Effector CD4-positive, alpha-beta T cell (primary cell): ENCODE measurements at places on chromosomes 4 and X.

DNA sequence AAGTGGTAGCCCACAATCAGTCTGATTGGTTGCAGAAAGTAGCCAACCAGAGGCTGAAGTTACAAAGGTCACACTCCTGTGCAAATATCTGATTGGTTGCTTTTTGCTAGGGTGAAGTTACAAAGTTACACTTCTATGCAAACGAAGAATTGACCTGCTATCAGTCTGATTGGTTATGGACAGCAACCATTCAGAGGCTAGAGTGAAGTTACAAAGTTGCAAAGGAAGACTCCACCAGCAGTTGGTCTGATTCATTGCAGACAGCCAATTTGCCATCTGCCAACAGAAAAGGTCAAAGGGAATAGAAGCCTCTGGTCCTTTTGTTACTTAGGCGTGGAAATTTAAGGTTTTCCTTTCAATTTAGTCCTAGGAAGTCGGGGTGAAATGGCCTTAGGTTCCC is 377.7 kb downstream of the PRDM5 start:
- DNase-seq, result no peak

GRCh38 chr4:164701665-164702064 is 52.3 kb upstream of the SMIM31 start:
- no peak for DNase-seq

GRCh38 chr4:20196476-20196875 is 55.2 kb upstream of the SLIT2 start:
- no peak for DNase-seq

GRCh38 chrX:57587607-57588006 is 4.2 kb upstream of the ZXDB start:
- DNase-seq, result no peak

DNA sequence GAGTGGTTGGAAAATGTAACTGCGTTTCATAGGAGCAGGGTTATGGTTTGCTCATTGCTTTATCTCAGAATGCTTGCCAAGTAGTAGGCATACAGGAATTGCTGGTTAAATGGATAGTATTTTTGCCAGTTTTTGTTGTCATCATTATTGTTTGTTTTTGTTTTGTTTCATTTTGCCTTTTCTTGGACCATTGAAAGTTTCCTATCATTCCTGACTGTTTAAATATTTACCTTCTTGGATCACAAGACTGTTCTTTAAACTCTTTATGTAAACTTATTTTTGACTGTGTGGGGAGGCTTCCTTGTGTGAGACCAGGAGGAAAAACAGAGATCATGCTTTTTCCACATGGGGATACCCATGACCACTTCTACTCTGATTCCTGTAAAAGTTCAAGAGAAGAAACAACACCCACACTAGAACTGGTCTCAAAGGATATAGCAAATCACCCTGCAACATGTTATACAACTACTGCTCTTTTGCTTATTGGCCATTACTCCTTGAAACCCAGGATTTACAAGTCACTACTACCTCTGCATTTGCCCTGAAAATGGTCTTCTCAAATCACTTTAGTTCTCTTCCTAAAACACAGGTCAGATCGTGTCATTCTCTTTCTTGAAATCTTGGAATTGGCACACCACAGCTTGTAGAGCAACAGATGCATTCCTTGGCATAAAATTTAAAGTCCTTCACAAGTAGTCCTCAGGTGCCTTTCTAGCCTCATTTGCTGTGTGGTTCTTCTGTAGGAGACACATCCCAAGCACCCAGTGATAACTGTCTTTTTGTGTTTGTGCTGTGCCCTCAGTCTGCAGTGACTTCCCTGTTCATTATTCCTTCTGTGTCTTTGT is 51.3 kb downstream of the FNIP2 start:
- no peak for DNase-seq

GRCh38 chr4:142940425-142941330 is 94.6 kb upstream of the INPP4B start:
- DNase-seq, result no peak

DNA sequence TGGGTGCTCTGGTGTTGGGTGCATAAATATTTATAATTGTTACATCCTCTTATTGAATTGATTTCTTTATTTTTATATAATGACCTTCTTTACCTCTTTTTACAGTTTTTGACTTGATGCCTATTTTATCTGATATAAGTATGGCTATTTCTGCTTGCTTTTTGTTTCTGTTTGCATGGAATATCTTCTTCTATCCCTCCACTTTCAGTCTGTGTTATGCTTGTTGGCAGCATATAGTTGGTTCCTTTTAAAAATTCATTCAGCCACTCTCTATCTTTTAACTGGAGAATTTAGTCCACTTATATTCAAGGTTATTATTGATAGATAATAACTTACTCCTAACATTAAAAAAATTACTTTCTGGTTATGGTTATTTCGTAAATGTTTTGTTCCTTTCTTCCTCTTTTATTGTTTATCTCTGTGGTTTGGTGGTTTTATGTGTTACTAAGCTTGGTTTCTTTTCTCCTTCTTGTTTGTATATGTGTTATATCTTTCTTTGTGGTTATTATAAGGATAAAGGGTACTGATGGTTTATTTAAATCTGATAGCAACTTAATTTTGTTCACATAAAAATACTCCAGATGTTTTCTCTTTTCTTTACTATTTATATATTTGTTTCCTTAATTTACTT is 69.5 kb downstream of the IL15 start:
- DNase-seq, result no peak

DNA sequence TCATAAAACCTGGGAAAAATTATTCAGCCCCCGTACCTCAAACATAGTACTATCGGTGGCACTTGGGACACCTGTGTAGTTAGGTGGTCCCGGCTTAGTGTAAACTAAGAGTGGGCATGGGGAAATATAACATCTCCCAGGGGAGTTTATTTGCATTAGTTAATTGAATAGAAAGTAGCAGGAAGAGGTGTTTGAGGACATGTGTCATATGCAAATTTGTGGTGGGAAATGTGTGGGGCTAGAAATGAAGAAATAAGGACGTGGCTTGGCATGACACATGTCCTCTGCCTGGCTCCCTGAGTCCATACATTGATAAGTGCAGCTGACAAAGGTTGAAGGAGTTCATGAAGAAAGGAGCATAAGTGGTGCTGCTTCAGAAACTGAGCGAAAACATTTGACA is 483.6 kb downstream of the SH2D1A start:
- DNase-seq, result no peak

DNA sequence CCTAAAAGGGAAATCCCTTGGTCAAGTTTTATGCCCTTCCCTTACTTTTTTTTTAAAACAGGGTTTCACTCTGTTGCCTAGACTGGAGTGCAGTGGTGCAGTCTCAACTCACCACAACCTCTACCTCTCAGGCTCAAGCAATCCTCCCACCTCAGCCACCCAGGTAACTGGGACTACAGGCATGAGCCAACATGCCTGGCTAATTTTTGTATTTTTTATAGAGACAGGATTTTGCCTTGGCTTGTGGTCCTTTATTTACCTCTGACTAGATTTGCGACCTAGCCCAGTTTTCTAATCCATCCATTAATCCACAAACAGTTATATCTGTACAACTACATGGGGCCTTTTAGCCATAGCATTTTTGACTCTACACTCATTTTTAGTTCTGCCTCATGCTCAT is 23.7 kb downstream of the CDS1 start:
- DNase-seq, result no peak

DNA sequence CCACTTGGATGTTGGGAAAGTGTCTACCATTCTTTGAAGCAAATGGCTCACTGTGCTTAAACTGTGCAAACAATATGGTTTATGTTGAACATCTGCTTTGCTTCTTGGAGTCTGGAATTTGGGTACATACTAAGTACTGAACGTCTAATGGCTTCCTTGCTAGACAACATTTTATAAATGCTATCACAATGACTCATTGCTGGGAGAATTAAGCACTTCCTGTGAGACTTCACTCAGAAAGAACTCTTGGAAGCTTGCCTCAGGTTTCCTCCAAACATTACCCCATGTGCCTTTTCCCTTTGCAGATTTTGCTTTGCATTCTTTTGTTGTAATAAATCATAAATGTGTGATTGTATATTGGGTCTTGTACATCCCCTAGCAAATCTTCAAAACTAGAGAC is 139.7 kb downstream of the PACRGL start:
- no peak for DNase-seq

DNA sequence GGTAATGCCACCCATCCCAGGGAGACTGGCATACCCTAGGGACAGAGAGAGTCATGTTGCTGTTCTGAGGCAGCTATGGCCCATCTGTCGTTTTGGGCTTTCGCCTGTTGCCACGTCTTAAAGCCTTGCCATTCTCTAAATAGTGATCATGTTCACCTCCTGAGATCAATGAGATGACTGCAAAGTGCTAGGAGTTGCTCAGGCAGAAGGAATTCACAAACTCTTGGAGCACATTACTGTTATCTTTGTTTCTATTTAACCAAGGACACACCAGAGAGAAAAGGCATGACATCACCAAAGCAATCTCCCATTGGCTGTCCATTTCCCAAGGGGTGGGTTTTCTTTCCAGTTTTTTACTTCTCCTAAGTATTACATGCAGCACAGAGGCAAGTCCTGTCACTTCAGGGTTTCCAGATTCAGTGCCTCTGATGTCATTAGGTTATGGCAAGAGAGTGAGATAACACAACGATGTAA is 37.1 kb upstream of the SETD7 start:
- no peak for DNase-seq
